Central memory CD8-positive, alpha-beta T cell (primary cell): ENCODE measurements at places on chromosomes 11 and 22.

DNA sequence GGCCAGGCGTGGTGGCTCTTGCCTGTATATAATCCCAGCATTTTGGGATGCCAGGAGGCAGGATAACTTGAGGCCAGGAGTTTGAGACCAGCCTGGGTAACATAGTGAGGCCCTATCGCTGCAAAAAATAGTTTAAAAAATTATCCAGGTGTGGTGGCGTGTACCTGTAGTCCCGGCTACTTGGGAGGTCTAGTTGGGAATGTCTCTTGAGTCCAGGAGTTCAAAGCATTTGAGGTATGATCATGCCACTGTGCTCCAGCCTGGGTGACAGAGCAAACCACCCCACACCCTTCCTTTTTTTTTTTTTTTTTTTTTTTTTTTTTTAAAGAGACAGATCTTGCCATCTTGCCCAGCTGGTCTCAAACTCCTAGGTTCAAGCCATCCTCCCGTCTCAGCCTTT is 16.8 kb downstream of the CBL start:
- no peak for DNase-seq

DNA sequence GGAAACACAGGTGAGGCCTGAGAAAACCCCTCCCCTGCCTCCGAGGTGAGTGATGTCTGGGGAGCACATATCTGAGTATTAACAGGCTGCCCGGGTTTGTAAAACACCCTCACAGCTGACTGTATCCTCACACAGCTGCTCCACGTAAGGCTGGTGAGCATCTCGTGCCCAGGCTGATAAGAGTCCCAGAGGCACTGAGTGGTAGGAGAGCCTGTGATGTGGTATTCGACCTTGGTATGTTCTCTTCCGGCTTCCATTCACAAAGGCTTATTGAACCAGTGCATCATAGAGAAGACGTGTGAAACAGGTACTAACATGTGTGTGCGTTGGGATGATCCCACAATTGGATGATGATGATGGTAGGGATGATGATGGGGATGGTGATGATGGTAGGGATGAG is 71.7 kb downstream of the RASSF10 start:
- no peak for DNase-seq

- no peak for DNase-seq
These were observed 61.1 kb downstream of the FLRT1 start for GRCh38 chr11:64096835-64097234.

DNA sequence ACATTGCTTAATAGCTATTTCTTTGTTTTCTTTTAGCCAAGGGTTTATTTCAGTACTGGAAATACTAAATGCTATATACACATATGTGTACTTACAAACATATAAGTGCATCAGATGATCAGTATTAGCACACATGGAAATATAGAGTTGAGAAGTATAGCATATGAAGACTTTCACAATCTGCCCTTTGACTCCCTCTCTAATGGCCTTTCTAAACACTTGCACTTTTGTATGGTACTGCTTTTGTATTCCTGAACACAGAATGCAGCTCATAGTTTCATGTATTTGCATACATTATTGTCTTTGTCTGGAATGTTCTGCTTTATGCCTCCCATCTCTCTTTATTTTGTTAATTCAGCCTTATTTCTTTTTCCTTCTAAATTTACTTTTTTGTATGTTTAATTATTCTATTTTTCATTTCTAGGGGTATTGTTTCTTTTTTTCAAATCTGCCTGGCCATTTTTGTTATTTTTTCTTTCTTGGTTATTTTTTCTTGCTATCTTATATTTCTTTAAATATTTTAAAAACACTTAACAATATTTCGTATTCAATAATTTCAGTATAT is 28.8 kb downstream of the ACER3 start:
- no peak for DNase-seq

- DNase-seq = no peak
These were observed 723 bp downstream of the CACNG2 start for GRCh38 chr22:36702842-36703215.

DNA sequence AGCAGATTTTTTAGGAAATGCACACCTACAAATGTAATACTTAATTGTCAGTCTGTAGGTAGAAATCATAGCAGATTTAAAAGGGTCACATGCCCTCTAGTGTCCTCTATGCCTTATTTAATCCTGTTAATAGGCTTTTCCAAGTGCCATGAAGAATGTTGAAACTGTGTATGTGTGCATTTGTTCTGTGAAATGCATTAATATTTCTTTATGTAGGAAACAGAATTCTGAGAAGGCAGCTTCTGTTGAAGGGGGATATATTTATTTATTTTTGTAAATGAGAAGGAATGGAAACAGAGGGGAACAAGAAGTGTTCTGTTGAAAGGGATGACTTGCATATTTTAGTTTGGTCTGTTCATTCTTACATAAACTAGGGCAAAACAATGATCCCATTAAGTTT is 51.0 kb downstream of the SVIP start:
- DNase-seq = no peak

DNA sequence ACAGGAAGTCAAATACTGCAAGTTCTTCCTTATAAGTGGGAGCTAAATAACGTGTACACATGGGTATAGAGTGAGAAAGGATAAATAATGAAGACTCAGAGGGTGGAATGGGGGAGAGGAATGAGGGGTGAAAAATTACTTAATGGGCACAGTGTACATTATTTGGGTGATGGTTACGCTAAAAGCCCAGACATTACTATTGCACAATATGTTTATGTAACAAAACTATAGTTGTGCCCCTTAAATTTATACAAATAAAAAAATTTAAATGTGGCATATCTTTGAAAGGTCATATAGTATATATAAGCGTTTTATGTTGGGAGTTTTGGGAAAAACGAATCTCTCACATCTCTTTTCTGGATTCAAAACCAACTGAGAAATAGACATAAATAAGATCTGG is 96.1 kb downstream of the KIF18A start:
- no peak for DNase-seq

DNA sequence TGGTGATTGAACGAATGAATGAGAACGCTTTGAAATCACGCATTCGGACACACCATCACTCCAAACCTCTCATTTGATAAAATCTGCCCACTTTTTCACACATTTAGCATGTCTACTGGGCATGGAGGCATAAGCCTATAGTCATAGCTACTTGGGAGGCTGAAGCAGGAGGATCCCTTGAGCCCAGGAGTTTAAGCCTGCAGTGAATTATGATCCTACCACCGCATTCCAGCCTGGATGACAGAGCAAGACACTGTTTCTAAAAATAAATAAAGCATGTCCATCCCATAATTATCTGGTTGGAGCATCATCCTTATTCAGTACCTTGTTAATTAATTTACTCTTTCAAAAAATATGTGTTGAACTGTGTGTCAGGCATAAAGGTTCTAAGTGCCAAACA is 3.3 kb upstream of the PICALM start:
- no peak for DNase-seq

DNA sequence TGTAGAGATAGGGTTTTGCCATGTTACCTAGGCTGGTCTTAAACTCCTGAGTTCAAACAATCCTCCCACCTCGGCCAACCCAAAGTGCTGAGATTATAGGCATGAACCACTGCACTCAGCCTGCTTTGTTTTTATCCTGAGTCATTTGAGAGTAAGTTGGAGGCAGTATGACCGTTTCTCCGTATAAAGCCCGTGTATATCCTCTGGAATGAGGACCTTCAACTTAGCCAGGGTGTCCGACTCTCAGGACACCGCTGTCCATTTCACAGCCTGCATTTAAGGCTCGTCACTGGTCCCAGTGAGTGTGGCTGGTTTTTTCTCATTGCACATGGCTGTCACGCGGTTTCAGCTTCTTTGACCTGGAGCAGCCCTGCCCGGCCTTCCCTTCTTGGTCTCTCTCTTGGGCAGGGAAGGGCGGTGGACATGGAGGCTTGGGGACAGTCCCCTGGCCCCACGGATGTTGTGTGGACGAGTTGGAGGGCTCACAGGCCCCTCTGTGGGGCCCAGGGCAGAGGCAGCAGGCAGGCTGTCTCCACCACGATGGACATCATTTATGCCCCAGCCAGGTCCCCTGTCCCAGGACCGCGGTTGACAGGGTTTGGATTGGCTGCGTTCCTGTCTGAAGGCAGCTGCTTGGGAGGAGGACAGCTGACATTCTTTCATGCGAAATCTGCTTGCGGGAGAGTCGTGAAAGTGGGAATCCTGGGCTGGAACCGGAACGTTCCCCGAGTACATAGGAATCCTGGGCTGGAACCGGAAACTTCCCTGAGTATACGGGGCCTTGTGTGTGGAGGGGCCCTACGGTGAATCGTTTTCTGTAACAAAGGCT is 93.3 kb downstream of the KCNQ1 start:
- DNase-seq = no peak

DNA sequence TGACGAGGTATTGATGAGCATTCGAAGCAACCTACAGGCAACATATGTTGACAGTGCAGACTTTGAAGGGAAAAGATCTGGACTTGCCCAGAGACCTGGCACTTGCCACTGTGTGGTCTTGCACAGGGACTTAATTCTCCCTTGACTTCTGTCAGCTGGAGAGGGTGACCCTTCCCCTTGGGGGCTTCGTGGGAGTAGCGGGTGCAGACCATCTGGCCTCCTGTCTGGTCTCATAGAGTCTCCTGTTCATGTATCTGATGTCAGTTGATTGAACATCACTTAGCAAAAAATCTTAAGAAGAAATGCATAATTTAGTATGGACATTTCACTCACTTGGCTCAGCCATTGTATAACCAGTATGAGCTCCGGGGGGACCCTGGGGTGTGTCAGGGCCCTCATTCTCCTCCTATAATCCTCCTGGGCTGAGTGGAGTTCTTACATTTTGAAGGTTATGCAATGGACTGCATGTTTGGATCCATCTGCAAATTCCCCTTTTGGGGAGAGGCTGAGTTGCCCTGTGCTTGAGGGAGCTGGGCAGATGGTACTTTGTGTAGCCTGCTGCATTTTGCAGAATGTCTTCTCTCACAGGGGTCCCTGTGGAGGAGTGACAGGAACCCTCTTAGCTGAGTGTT is 13.0 kb downstream of the BCR start:
- DNase-seq = no peak

DNA sequence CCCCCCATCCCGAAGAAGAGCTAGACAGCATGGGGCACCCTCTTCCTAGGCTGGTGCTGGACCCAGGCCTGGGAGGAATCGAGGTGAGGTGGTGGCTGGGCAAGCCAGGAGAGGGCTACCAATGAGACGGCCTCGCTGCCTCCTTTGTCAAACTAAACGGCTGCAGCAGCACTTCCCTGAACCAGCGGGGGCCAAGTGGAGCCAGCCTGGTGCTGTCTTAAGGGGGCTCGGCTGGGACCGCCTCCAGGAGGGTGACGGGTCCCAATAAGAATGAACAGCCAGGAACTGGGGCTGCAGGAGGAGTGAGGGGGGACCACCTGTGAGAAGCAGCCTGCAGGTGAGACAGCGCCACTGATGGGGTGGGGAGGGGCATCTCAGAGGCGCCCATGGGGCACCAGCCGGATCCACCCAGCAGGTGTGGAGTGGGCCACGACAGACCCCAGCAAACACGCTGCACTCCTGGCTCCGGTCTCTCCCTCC is 17.1 kb downstream of the IFT27 start:
- DNase-seq = no peak

DNA sequence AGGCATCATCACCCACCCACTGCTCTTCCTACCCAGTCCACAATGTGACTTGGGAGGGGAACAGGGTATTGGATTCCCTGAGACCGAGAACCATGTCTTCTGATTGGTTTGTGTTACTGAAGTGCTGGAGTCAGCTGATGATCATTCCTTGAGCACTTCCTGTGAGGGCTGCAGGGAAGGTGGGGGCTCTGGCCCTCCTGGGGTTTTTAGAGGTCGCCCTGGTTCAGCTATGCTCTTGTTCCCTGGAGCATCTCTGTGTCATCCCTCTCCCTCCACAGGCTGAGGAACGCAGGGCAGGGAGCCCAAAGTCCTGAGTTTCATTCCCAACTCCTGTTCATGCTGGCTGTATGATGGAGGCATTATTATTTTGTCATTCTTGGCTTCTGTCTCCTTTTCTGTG is 6.7 kb downstream of the ZC3H7B start:
- no peak for DNase-seq

DNA sequence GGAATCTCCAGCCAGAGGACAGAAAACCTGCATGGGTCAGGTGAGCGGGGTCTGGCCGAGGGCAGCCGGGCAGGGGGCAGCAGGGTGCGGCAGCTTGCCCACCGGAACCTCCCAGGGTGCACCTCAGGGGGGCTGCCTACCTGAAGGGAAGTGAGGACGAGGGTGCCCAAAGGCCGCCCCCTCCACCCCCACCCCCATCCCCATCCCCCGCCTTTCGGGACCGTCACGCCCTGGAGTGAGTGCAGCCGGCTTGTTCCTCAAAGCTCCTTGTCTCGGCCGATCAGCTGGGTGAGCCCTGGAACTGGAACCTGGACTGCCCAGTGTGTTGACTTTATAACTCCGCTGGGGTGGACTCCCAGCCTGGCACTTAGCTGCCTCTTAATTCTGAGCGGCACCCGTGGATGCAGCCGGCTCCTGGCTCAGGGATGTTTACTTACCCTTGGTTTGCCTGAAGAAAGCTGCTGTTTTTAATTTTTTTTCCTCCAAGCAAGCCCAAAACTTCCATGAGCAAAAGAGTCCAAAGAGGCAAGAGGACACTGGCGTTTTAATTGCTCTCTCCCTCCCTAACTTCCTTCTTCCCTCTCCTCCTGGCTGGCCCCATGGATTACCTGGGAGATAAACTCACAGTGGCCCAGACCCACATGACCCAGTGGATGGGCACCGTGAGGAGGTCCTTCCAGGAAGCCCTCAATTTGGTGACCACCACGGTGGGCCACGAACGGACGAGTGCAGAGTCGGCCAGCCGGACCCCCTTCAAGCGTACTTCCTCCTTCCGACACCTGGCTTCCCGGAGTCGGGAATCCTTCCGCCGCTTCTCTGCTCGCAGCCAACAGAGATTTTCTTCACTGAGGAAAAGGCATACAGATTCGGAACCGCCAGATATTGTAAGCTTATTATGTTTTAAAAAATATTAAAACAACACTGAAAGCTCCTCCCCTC is 87.8 kb upstream of the CRYBB3 start:
- DNase-seq = no peak

DNA sequence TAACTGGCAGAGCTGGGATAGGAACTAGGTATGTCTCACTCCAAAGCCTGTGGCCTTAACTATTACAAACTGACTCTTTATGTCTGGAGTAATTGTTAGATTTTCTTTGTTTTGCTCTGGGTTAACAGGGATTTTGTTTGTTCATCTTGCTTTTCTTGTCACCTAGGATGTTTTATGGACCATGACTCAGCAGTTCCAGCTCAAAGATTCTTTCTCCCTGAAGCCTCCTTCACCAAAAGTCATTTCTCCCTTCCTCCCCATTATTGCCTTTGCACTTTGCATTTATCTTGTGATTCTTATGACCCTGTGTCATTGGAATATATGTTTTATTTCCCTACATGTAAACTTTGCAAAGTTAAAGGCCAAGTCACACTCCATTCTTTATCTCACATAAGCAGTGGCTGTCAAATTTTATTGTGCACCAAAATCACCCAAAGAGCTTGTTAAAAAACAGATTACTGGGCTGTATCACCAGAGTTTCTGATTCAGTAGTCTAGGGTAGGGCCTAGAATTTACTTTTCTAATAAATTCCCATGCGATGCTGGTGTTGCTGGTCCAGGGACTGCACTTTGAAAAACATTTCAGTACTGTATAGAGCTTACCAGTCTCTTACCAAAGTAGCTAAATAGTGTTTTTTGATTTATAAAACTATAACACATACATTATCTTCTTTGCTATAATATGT is 327.7 kb downstream of the DLG2 start:
- DNase-seq = no peak

GRCh38 chr11:97356144-97356543 is 966.3 kb downstream of the JRKL start:
- no peak for DNase-seq

GRCh38 chr11:95308512-95309035 is 77.6 kb upstream of the SESN3 start:
- DNase-seq = no peak
